NCI-H146 (cell line): ENCODE measurements at places on chromosomes 12 and 14.

- DNase-seq = no peak
Observed at GRCh38 chr14:103308717-103309616, 25.1 kb upstream of the EIF5 start.

GRCh38 chr12:273382-273781 lies 10.7 kb upstream of the SLC6A13 start:
- no peak for DNase-seq

DNA sequence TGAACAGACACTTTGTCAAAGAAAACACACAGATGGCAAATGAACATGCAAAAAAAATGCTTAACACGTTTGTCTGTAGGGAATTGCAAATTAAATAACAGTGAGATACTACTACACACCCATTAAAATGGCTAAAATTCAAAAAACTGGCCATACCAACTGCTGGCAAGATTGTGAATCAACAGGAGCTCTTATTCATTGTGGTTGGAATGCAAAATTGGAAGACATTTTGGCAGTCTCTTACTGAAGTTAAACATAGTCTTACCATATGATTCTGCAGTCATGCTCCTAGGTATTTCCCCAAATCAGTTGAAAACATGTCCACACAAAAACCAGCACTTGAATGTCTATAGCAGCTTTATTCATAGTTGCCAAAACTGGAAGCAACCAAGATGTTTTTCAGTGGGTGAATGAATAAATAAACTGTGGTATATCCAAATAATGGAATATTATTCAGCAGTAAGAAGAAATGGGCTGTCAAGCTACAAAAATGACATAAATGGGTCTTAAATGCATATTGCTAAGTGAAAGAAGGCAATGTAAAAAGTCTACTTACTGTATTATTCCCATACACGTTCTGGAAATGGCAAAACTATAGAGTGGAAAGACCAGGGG lies 91.4 kb downstream of the PLEKHA5 start:
- DNase-seq = no peak

DNA sequence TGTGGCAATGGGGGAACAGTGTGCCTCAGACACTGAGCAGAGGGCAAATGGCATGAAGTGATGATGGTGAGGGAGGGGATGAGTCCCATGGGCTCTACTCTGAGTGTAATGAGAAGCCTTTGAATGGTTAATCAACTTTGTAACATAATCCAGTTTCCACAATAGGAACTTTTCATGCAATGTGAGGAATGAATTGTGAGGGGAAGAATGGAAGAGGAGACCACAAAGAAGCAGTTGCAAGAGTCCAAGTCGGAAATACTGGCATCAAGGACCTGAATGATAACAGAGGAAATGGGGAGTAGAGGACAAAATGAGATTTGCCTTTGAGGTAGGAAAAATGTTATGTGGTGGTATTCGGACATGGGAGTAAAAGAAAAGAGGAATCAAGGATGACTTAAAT lies 476.9 kb upstream of the PRICKLE1 start:
- no peak for DNase-seq

DNA sequence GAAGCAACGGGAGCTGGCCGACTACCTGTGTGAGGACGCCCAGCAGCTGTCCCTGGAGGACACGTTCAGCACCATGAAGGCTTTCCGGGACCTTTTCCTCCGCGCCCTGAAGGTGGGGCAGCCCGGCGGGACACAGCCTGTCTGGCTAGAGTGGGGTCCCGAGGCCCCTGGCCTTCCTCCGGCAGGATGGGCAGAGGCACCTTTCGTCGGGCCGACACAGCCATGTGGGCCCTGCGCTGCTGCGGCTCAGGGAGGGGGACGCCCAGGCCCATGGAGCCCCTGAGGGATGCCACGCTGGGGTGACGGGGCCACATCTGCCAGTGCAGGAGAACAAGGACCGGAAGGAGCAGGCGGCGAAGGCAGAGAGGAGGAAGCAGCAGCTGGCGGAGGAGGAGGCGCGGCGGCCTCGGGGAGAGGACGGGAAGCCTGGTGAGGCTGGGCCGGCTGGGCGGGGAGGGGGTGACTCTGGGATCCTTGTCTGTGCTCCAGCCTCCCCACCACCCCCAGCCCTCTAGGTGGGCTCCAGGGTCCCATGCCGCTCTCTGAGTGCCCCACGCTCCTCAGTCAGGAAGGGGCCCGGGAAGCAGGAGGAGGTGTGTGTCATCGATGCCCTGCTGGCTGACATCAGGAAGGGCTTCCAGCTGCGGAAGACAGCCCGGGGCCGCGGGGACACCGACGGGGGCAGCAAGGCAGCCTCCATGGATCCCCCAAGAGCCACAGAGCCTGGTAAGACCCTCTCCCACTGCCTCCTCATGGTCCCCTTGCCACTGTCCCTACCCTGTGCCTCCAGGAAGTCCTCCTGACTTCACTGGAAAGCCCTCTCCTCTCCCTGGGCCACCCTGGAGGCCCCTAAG lies 10.9 kb upstream of the ADSS1 start:
- DNase-seq = no peak

- no peak for DNase-seq
Observed at GRCh38 chr14:89473989-89474388, 57.0 kb upstream of the FOXN3 start.

- peak; percentile 85 for DNase-seq
Observed at GRCh38 chr12:124053851-124054250, 80.8 kb downstream of the ZNF664 start.

- no peak for DNase-seq
Observed at GRCh38 chr12:5758347-5758746, 186.7 kb downstream of the ANO2 start.

GRCh38 chr12:116339800-116340371 lies 62.4 kb upstream of the MED13L start:
- DNase-seq = no peak

DNA sequence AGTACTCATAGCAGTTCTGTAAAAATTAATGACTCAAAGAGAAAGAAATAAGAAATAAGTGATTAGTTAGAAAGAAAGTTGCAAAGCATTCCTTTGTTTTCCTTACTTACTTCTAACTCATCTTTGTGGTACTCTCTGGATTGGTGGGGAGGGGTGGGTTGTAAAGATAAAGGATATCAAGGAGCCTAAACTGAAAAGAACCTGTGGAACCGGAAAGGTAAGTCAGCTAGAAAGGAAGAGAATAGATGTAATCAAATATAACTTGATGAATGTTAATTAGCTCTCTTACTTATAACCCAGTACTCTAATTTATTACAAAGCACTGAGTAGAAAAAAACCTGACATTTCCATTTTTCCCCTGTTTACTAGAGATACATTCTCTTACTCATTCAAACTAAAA lies 37.5 kb upstream of the KRR1 start:
- no peak for DNase-seq

GRCh38 chr14:92686900-92687427 lies 61.5 kb downstream of the LGMN start:
- DNase-seq = peak; percentile 78

DNA sequence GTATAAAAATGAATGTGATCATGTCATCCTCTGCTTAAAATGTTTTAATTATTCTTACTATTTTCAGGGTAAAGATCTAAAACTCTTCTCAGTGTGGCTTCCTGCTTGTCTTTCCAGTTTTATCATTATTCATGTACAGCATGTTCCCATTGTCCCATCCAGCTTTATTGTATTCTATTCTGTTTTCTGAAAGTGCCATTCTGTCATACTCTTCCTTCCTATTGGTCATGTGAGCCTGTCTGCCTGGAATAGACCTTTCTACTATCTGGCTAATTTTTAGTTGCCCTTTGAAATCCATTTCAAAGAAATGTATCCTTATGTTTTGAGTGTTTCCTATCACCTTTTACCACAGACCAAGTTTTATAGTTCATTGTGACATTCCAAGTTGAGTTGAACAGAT lies 34.9 kb downstream of the PALS1 start:
- DNase-seq = no peak

DNA sequence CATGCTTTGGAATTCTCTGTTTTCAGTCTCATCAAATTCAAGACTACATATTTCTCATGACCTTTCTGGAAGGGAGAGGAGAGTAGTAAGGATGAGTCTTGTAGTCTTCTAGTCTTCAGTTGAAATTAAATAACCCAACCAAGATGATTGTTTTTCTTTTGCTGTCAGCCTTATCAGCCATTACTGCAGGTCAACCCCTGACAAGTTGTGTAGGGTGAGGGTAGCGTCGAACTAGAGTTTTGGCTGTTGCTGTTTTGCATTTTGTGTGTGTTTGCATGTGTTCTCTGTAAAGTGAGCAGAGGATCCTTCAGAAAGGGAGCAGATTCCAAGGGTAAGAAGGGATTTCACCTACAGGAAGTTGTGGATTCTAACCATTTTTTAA lies 28.4 kb downstream of the DIP2B start:
- no peak for DNase-seq

GRCh38 chr12:122825773-122826724 lies 9.2 kb upstream of the HIP1R start:
- peak; percentile 39 for DNase-seq

- no peak for DNase-seq
Observed at GRCh38 chr12:45975506-45975905, 14.9 kb downstream of the SCAF11 start.

DNA sequence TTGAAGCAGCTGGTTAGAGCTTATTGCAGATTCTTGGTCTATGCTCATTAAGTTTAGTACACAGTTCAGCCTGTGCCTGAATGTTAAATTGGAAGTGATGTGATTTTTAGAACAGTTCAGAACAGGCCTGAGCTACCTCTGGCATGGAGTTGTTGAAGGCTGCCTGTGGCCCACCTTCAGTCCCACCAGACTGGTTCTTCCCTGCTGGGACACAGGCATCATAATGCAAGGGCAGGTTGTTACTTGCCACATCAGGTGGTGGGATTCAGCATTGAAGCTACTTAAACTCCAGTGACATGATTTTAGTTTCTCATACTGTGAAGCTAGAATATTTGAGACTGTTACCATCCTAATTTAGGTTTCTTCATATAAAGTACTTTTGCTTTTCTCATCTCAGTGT lies 49.4 kb downstream of the PROX2 start:
- no peak for DNase-seq

DNA sequence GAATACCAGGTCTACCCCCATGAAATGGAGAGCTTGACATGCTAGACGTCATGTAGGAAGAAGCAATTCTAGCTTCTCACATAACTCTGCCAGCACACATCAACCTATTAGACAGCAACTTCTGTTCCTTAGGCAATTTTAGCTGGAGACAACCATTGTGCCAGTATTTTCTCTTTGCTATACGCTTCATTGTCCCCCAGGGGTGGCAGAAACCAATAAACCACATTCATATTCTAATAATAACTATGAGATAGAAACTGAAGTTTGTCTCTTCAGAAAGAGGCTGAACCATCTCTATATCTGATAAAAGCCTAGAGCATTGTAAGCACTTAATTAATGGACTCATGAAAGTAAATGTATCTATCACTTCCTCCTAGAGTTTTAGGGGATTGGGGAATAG lies 278.6 kb downstream of the FOXG1 start:
- DNase-seq = no peak

DNA sequence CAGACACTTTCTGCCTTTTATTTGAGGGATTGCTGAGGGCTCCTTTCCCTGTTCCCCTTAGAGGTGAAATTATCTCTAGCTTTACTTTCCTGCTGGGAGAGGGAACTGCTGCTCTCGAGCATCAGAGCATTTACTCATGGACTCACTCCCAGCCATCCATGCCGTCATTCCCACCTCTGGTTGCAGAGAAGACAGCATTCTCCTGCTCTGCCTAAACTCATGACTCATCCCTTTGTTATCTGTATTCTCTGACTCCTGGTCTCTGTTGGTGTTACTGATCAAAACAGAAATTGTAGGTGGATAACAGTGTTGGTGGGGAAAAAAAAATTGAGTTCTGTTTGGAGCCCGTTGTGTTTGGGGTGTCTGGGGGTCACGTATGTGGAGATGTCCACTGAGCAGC lies 159.3 kb downstream of the TTC8 start:
- DNase-seq = peak; percentile 11

- DNase-seq = peak; percentile 17
Observed at GRCh38 chr14:96260341-96260821, 4.4 kb downstream of the BDKRB1 start.

GRCh38 chr14:65354715-65355114 lies 57.8 kb upstream of the FUT8 start:
- DNase-seq = no peak

- DNase-seq = no peak
Observed at GRCh38 chr12:91037276-91037675, 20.5 kb downstream of the KERA start.

- DNase-seq = no peak
Observed at GRCh38 chr12:112007945-112008344, 5.0 kb downstream of the TMEM116 start.

DNA sequence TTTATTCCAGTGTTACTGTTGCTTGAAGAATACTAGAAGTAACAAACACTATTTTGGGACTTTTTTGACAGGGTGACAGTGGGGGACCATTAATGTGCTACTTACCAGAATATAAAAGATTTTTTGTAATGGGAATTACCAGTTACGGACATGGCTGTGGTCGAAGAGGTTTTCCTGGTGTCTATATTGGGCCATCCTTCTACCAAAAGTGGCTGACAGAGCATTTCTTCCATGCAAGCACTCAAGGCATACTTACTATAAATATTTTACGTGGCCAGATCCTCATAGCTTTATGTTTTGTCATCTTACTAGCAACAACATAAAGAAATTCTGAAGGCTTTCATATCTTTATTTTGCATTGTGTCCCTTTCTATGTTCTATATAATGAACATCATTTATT lies 44.5 kb downstream of the TMPRSS12 start:
- no peak for DNase-seq

DNA sequence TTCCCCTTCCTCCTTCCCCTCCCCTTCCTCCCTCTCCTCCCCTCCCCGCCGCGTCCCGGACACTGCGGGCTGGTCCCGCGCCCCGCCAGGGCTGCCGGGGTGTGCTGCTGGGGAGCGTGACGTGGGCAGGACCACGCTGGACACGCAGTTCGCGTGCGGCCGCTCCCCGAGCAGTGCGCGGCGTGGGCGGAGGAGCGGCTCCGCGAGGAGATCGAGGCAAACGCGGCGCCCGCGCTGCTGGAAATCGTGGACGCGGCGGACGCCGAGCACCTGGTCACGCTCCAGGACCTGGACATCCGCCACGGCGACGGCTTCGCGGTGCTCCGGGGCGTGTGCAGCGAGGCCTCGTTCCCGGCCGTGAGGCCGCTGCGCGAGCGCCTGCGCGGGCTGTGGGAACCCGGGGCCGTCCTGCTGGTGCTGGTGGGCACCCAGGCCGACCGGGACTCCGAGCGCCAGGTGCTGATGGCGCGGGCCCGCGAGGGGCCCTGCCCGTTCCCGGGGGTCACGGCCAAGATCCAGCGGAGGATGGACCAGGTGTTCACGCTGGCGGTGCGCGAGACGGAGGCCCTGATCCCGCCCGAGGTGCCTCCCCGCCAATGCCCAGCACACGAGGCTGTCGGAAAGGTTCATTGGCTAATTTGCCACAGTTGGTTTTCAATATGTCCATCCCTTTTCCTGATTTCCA lies 84.3 kb downstream of the TNFAIP2 start:
- no peak for DNase-seq

DNA sequence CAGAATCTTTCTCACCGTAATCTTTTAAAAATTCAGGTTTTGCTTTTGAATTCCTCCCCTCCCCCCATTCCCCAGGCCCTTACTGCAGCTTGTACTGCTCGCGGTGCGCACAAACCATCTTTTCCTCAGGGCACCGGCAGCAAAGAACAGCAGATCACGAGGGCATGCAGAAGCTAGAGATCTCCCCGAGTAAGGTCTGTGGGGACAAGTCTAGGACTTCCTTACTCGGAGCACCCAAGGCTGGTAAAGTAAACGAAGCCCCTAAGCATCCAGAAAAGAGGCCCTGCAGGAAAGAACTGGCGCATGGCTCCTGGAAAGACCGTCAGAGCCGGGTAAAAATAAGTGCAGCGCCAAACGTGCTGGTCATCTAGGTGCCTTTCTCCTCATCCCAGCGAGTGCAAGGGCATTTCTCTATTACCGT lies 727 bp downstream of the LDHB start:
- DNase-seq = peak; percentile 49
